ENCODE measurements at places on chromosomes 6 and 20.

DNA sequence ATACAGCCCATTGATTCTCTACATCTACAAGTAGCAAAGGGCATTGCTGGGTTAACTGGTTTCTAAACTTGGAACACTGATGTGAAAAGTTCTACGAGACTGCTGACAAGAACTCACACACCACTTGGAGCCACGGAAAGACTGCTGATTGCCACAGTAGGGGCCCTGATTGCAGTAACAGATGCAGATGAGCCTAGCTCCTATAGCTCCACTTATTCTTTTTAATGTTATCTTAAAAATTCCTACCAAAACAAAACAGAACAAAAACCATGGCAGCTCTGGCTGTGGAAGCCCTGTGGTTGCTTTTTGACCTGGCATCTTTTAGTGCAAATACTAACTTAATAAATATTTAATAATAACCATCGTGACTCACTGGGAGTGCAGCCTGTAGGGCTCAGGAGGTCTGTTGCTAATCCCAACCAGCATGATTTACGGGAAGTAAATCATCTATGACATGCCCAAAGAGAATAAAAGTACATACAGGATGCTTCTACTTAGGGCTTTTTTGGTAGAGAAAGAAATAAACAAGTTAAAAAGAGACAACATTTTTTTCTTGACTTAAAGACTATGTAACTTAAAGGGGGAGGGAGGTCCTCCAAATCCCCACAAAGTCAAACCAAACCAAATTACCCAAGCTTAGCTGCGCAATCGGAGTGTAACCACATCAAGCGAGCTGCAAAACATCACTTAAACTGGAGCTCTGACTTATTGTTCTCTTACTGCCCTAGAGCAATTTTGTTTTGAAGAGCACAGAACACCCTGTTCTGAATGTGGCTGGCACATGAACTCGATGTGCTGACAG is 87.2 kb downstream of the FKBP5 start:
- DNase-seq = no peak

DNA sequence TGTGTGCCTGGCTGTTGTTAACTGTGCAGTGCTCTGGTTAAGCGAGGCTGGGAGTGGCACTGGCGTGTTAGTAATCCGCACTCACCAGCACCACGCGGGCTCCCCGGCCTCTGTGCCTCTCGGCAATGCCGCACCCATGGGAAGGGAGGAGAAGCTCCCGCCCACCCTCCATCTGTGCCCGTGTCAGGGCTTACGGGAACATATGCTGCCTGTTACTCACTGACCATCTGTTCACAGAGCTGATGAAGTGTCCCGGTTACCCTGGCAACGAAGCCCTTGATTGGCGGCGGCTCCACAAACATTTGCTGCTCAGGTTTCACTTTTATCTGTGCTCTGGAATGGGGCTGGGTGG is 114.7 kb downstream of the PSMB1 start:
- peak; percentile 86 for DNase-seq

GRCh38 chr6:113830140-113830539 is 27.0 kb upstream of the MARCKS start:
- DNase-seq = no peak

- no peak for DNase-seq
Observed at GRCh38 chr6:43765776-43766499, 4.1 kb upstream of the VEGFA start.

DNA sequence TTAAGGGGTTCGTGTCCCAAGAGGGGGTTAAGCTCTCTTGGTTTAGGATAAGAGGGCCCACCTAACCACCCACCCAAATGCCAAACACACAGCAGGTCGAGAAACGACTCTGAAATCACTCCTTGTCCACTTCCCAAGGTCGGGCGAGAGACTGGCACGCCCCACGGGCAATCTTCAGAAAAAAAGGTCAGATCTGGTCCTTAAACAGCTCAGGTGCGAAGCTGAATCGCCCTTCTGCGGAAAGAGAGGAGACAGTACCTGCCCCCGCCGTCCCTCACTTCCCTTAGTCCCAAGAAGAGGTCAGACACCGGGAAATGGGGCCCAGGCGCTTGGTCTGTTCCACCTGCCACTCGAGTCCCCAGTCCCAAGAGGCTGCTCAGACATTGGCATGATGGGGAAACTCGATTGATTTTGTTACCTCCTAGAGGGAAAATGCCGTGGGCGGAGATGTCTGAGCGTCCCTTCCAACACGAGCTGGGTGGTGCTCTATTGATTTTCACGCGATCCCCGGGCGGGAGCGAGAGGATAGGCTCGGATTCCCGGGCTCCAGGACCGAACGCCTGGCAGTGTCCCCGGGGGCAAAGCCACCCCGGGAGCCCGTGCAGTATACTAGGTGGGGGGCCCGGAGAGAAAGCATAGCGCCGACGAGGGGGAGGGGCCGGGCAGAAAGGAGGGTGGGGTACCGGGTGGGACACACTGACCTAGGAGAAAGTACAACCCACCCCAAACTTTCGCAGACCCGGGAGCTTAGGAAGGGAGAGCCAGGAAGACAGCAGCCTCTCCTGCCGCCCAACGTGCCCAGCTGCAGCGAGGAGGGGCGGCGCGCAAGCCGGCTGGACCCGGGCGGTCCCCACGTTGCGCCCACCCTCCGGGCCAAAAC is 1.1 kb upstream of the SAMD5 start:
- no peak for DNase-seq

DNA sequence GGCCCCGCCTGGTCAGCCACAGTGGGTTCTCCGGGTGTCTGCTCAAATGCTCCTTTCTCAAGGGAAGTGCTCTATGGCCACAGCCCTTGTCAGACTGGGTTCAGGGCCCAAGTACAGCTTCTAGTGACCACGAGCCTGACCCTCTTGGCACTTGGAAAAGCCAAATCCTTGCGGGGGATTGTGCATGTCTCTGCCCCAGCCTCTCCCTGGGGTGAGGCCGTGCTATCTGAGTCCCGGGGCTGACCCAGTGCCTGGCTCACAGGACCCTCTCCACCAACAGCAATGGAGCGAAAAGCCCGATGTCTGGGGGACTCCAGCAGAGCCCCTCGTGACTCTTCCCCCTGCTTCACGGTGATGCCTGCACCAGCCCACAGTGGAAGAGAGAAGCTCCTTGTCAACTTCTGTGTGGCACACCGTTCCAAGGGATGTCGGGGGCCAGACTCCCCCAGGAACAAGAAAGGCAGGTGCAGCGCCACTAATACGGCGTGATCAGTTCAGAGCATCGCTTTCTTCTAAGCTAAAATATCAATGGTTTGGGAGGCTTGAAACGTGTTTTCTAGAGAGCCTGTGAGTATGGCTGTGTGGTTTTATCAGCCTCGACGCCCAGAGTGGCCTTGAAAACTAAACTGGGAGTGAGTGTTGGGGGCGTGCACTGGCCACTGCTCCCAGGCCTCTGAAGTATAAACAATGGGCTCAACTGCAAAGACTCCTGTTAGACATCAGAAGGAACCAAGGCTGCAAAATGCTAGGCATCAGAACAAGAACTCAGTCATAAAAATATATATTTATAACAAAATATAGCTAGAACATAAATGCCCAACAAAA is 51.9 kb downstream of the DLL1 start:
- DNase-seq = no peak

GRCh38 chr6:17741507-17741906 is 34.8 kb upstream of the NUP153 start:
- DNase-seq = no peak

- DNase-seq = no peak
Observed at GRCh38 chr6:147022041-147022440, 182.2 kb upstream of the STXBP5 start.

DNA sequence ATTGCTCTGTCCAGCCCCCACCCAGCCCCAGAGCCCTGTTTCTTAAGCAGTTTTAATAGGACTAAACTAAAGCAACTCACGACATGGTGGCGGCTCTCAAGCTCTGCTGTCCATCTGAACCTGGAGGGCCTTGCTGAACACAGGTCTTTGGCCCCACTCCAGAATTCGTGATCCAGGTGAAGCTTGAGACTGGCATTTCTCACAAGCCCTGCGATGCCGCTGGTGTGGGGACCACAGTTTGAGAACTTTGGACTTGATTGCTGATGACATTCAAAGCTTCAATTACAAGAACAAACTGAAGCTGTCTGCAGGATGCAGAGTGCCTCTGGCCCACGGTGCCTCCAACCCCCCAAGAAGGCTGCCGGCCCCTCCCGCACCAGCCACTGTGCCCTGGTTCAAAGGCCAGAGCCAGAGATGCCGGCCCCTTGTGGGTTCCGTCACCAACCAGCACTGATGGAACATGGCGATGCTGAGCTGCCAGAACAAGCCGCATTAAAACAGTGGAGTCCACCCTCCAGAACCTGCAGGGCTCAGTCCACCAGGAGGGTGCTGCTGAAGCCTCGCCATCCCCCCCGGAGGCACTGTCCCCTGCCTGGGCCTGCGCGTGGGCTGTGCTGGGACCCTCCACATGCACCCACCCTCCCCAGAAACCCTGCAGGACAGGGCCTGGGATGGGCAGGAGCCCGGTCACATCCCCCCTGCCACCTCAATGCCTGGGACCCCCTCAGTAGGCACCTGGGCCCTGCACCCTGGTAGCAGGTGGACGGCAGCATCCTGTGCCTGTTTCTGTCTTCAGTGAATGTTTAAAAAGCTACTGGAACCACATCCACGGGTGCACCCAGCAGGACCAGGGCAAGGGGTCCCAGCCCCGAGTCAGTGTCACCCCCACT is 101.1 kb downstream of the PSMB1 start:
- no peak for DNase-seq

- no peak for DNase-seq
Observed at GRCh38 chr6:164419099-164419498, 890.3 kb downstream of the C6orf118 start.

DNA sequence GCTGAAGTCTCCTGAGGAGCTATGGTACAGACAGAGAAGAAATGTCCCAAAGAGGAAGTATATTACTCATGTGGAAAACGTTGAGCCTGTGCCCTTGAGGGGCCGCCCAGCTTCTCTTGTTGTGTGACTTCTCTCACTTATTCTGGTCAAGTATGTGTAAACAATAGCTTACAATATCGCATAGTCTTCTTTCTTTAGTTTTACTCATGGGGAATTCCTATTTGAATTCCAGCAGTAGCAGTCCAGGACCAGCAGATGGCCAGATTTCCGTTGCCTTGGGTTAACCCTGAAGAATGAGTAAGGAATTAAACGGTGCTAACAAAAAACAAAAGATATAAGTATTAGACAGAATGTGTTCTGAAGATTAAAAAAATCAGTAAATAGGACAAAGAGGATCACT is 522.0 kb upstream of the GJE1 start:
- DNase-seq = no peak

GRCh38 chr6:35048631-35049083 is 92.5 kb downstream of the TCP11 start:
- no peak for DNase-seq

DNA sequence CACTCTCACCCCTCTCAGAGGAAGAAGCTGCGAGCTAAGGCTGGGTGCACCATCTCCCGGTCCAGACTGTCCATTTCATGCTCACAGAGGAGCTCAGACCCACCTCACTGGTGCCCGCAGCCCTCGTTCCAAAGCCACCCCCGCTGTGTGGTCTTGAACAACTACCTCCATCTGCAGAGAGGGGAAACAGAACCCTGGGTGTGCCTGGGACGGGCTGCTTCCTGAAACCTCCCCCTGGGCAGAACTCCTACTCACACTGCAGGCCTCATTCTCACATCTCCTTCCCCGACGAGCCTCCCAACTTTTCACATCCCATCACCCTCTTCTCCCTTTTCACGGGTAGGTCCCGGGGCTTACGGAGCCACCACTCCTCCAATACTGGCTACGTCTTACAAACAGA is 18.1 kb downstream of the PMEPA1 start:
- no peak for DNase-seq

DNA sequence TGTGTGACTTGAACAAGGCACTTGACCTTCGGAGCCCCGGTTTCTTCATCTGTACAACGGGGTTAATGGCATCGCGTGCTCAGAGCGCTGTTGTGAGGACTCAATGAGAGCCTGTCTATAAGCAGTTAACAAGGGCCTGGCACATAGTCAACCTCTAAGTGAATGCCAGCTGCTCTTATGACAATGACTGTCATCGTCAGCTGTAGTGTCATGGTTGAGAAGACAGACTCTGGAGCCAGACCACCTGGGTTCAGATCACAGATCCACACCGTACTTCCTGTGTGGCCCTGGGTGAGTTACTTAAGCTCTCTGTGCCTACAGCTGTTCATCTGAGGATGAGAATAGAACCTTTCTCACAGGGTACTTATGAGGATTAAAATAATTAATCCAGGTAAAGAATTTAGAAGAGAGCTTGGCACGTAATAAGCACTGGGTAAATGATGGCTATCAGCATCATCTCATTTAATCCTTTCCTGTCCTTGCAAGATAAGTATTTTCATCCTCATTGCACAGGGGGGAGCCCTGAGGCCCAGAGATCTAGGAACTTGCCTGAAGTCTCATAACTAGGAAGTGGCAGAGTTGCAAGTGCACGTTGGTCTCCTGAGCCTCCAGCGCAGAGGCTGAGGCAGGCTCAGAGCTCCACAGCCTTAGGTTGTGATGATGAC is 105.3 kb downstream of the EYA2 start:
- no peak for DNase-seq

DNA sequence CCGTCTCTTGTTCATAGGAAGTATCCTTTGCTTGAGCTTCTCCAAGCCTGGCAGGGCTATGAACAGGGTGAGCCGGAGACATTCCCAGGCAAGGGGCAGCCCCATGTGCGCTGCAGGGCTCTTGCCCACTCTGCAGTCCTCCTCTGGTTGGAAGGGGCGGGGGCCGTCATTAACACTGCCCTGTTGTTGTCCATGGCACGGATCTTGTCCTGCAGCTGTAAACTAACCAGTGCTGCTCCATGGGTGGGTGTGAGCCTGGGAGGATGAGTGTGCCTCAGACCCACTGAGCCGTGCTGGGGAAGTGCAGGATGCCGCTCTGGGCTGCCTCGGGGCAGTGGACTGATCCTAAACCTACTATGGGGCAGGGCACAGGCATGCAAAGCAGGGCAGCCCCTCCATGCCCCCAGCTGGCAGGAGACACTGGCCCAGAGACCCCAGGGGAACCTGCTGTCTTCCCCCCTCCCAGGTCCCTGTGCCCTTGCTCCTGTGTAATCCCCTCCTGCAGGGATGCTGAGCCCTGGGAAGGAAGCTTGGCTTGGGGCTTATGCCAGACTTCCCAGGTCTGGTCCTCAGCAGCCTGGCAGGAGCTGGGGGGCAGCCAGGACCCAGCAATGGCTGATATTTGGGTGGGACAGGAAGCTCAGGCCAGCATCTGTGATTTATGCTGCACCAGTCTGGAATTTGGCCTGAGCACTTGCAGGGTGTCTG is 8.5 kb downstream of the EBF4 start:
- no peak for DNase-seq

- no peak for DNase-seq
Observed at GRCh38 chr6:14001329-14002012, 76.7 kb downstream of the RNF182 start.

GRCh38 chr20:62171245-62171644 is 11.6 kb upstream of the MTG2 start:
- no peak for DNase-seq

GRCh38 chr20:49496553-49497397 is 14.3 kb upstream of the KCNB1 start:
- no peak for DNase-seq

Measured in NCI-H2107 (cell line).